ENCODE measurements at places on chromosomes 3 and 15.
A peak's percentile ranks its signal among the peaks of the same experiment; 100 is the strongest.

DNA sequence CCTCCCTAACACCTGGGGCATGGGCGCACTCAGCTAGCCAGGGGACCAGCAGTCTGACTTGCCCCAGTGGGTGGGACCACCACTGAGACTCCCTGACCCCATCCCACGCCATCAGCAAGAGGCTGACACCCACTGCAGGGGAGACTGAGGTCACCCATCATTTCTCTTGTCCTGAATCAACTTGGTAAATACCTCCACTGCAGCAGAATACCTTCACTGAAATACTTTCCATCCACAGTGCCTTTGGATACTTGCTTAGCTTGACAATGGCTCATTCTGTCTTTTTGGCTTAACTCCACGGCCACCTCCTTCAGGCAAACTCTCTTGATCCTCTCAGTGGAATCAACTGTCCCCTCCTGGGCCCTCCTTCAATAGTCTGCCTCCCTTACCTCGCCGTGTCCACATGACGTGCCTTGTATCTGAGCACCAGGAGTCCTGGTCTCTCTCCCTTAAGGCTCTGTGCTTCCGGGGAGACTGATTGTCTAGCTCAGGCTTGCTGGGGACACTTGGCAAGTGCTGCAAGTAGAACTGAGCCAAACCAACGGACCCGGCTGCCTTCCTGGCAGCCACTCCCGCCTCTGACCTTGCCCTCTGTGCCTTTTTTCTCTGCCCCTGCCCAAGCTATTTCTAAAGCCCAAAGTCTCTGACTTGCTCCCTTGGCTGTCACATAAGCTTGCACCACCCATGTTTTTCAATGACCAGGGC lies 119.1 kb downstream of the ADCY5 start:
- DNase-seq = no peak
- no peaks in the 10 kb centered on the region for H3K36me3 ChIP-seq
- peaks cover 15% of the 10 kb centered on the region for H3K4me1 ChIP-seq
- no peak overlapping the region for H3K4me3 ChIP-seq
- H3K27ac ChIP-seq = peak overlapping the region; percentile 42

DNA sequence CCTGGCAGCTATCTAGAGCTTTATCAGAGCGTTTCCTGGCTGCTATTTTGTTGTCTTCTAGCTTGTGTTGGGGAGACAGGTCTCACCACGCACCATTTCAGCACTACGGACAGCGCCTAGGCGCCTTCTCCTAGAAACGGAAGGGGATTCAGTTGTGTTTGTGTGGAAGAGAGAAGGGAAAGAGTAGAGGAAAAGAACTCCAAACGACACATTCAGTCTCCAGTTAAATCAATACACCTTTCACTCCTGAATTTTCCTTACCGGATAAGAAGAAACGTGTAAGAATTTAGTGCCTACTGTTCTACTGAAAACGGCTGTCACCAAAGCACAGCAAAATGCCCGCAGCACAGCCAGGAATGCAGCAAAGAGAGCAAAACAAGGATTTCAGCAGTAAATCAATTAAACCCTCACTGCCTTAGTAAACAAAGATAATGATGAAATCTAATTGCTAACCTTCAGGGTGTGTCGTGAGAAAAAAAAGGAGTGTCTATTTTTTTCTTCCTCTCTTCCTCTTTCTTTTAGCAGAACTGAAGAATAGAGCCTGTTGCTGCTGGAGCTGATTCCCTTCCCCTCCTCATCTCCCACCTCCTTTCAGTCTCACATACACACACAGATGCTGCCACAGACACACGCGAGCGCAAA lies 412 bp upstream of the CTXN2 start:
- DNase-seq = peak; percentile 71
- H3K4me1 ChIP-seq = no peaks in the 10 kb centered on the region
- peak overlapping the region; percentile 6 for H3K4me3 ChIP-seq

DNA sequence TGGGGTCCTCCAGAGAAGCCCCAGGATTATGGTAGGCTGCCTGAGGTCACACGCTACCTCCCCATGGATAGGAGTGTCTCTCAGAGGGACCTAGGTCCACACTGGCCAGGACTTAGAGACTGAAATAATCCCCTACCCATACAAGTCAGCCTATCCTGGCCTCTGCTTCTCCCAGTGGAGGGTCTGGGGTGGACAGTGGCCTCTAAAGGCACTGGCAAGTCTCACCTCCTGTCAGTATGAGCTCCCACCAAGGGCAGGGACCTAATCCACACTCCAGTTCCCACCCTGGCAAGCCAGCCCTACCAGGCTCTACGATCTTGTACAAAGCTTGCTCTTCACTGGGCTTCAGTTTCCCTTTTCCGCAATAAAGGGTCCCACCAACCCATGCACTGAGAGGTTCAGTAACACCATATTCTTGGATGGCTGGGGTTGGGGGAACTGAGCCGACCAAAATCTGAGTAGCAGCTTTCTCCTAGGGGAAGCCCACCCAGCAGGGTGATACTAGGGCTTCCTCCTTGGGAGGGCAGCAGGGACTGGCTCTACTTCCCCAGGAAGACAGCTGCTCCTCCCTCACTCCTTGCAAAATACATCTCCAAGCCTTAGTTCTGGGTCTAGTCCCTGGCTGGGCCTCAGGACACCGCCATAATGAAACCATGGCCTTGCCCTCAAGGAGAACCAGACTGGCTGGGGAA lies 2.4 kb downstream of the CISH start:
- peaks cover 7% of the 10 kb centered on the region for H3K36me3 ChIP-seq
- no peak overlapping the region for H3K4me3 ChIP-seq
- H3K27me3 ChIP-seq = no peaks in the 10 kb centered on the region

DNA sequence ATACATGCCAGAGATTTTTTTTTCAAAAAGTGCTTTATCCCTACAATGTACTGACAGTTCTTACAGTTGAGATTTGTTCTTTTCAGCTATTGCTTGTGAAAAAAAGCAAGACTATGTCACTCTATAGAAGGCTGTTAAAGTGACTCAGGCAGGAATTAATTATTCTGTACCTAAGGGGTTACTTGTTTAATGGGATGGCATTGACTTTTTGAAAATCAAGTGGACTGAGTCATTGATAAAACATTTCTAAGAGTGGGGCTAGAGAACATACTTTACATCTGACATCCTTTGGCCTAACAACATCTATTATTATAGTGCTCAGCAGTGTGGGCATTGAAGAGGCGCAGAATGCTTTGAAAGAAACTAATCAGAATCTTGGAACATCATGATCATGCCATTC lies 34.3 kb downstream of the INTS14 start:
- peaks cover 34% of the 10 kb centered on the region for H3K36me3 ChIP-seq
- H3K27me3 ChIP-seq = no peaks in the 10 kb centered on the region
- no peak overlapping the region for H3K4me3 ChIP-seq
- H3K4me1 ChIP-seq = no peaks in the 10 kb centered on the region
- no peak overlapping the region for H3K27ac ChIP-seq

- H3K36me3 ChIP-seq = no peaks in the 10 kb centered on the region
- no peak overlapping the region for H3K27ac ChIP-seq
- H3K4me1 ChIP-seq = peaks cover 7% of the 10 kb centered on the region
- peak; percentile 53 for DNase-seq
Measured at GRCh38 chr15:89383365-89384175, 48.9 kb upstream of the POLG start.

DNA sequence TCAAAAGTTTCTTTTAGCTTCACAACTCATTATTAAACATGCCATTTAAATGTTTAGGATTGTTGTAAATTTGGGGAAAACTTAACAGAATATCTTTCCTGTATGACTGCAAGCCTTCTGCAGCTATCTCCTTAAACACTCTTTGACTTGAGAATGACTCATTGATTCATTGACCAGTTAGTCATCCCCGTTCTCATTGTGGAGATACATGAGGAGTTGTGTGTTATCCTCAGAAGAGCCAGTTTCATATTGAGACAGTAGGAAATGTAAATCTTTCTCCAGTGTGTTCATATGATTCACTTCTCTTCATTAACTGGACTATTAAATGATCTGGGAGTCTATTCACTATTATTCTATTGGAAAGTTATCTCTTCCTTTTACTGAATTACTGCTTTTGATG lies 83.0 kb downstream of the CRYGS start:
- no peak overlapping the region for H3K27ac ChIP-seq
- H3K4me1 ChIP-seq = no peaks in the 10 kb centered on the region
- peaks cover 4% of the 10 kb centered on the region for H3K27me3 ChIP-seq

DNA sequence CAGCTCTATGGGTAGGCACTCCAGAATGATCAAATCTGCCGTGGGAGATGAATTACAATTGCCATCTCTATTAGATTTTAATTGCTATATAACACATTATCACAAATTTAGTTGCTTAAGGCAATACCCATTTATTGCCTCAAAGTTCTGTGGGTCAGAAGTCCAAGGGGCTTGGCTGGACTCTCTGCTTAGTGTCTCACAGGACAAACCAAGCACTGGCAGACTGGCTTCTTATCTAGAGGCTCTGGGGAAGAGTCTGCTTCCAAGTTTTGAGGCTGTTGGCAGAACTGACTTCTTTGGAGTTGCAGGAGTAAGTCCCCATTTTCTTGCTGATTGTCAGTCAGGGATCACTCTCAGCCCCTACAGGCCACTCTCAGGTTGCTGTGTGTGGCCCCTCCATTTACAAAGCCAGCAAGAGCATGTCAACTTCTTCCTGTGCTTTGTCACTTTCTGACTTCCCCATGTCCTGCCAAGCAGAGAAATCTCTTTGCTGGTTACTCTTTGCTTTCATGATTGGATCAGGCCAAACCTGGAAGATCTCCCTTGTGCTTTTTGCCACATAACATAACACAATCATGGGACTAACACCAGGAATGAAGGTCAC lies 93.5 kb upstream of the PRICKLE2 start:
- no peaks in the 10 kb centered on the region for H3K36me3 ChIP-seq
- H3K27ac ChIP-seq = no peak overlapping the region
- no peak overlapping the region for H3K4me3 ChIP-seq
- no peak for DNase-seq

DNA sequence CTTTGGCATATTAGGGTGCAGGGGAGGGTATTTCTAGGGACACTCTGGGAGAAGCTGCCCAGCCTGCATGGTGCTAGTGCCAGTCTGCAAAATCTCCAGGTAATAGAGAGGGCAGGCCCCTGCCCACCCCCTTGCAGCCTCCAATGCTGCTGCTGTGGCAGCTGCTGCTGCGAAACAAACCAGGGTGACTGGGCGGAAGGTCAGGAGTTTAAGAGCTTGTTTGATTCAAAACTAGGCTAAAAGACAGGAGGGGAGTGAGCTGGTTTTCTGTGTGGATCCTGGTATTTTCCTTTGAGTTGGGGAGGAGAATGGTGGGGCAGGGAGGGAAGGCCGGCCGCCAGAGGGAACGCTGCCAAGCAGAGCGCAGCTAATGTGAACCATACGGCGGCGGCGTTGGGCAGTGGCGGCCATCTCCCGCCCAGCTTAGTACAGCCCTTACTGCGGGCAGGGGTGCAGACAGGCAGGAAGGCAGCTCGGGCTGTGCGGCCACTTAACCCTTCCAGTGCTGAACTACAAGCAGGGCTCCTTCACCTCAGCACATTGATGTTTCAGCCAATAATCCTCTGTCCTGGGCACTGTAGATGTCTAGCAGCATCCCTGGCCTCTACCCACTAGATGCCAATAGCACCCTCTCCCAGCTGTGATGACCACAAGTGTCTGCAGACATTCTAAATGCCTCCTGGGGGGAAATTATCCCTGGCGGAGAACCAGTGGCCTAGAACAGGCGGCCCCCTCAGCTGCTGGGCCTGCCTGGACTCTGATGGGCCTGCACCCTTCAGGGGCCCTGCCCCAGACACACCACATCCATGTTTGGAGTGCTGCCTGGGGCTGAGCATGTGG lies 125.7 kb downstream of the EEFSEC start:
- H3K36me3 ChIP-seq = no peaks in the 10 kb centered on the region
- H3K27me3 ChIP-seq = no peaks in the 10 kb centered on the region
- H3K4me3 ChIP-seq = no peak overlapping the region
- H3K27ac ChIP-seq = peak overlapping the region; percentile 13
- DNase-seq = peak; percentile 25

GRCh38 chr3:30733209-30733608 lies 126.8 kb downstream of the TGFBR2 start:
- H3K4me3 ChIP-seq = no peak overlapping the region
- no peaks in the 10 kb centered on the region for H3K27me3 ChIP-seq
- DNase-seq = no peak
- no peaks in the 10 kb centered on the region for H3K36me3 ChIP-seq
- H3K4me1 ChIP-seq = peaks cover 9% of the 10 kb centered on the region
- H3K27ac ChIP-seq = no peak overlapping the region

- H3K4me1 ChIP-seq = no peaks in the 10 kb centered on the region
- no peak overlapping the region for H3K4me3 ChIP-seq
- H3K27ac ChIP-seq = no peak overlapping the region
- H3K27me3 ChIP-seq = no peaks in the 10 kb centered on the region
- no peaks in the 10 kb centered on the region for H3K36me3 ChIP-seq
Measured at GRCh38 chr3:25536521-25537391, 108.7 kb downstream of the RARB start.

DNA sequence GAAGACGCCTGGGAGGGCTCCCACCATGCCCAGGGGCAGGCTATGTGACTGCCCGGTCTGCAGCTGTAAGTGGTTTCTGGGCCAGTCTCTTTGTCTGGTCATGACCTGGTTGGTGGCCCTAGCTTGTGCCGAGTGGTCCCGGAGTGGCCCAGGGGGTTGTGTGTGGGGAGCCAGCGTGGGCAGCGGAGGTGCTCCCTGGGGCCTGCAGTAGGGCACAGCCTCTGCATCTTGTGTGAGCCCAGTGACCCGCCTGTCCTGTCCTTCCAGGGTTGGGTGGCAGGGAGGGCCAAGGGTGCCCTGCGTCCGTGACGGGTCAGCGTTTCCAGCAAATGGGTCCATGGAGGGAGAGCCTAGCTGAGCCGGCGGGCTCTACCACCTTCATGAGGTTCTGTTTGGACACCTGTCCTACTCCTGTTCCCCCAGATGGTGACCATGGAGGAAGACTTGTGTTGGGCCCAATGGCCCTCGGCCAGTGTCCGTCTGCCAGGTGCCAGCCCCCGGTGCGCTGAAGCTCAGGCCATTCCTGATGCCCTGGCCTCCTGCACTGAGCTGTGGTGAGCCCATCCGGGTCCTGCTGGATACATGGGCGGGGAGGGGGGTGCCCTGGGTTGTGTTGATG lies 215.4 kb downstream of the SNRPN start:
- H3K4me1 ChIP-seq = no peaks in the 10 kb centered on the region
- no peak overlapping the region for H3K4me3 ChIP-seq
- H3K27me3 ChIP-seq = no peaks in the 10 kb centered on the region
- no peak overlapping the region for H3K27ac ChIP-seq
- DNase-seq = no peak
- no peaks in the 10 kb centered on the region for H3K36me3 ChIP-seq

- no peaks in the 10 kb centered on the region for H3K4me1 ChIP-seq
- no peak overlapping the region for H3K27ac ChIP-seq
- H3K27me3 ChIP-seq = no peaks in the 10 kb centered on the region
- no peaks in the 10 kb centered on the region for H3K36me3 ChIP-seq
- no peak overlapping the region for H3K4me3 ChIP-seq
Measured at GRCh38 chr15:93252780-93253179, 163.8 kb upstream of the RGMA start.

GRCh38 chr3:114370537-114371174 lies 76.8 kb downstream of the TIGIT start:
- H3K4me1 ChIP-seq = peaks cover 10% of the 10 kb centered on the region
- no peak for DNase-seq
- H3K36me3 ChIP-seq = no peaks in the 10 kb centered on the region
- H3K27me3 ChIP-seq = no peaks in the 10 kb centered on the region
- no peak overlapping the region for H3K4me3 ChIP-seq
